ENCODE measurements at places on chromosomes 4 and X.

DNA sequence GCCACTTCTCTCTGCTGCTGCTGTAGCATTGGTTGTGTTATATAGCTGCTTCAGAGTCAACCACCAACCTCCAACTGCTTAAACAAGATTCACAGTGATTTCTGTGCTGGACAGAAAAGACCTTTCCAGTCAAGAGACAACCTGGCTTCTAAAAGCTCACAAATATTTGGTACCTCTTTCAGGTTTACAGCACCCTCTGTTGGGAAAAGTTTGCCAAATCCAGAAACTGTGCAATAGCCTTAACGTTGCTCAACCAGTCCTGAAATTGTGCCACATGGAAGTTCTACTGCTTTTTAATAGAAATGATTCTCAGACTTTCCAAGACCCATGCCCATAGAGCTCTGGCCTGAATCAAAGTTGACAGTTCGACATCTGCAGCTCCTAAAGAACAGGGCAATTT, 842.1 kb upstream of the HTR2C start:
- peak; percentile 44 for DNase-seq

DNA sequence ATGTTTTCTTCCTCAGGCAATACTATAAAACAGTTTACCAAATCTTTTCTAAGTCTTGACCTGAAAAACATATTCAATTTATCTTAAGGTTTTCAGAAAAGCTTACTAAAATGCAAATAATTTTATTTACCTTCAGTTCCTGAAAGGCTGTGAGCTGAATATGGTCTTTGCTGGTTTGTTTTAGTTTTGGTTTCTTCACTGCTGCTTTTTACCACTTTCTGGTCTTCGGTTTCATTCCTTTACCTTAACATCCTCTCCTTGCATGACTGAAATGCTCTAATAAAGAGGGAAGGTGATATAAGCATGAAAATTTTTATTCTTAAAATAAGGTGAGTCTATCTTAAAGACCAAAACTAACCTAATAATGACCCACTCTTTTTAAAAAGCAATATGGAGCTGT, 97.1 kb upstream of the NRK start:
- no peak for DNase-seq

- DNase-seq, result no peak
Measured at GRCh38 chr4:136803433-136803832, 728.9 kb downstream of the PCDH18 start.

DNA sequence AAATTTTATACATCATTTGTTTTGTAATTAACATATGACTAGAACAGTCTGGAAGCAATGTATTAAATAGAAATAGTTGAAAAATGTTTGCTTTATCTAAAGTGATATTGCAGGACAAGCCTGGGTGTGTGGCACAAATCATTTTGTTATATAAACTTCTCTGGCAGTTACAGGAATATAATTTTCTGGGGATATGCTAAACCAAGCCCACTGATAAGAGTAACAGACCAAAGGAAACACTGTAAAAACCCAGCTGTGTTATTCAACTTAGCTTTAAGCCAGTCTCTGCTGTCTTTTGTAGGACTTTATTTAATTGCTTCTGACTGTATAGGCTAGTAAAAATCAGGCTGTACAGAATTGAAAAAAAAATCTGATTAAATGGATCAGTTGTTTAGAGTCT, 156.2 kb downstream of the NR3C2 start:
- DNase-seq, result no peak

- no peak for DNase-seq
Measured at GRCh38 chrX:63737131-63737921, 47.7 kb downstream of the ARHGEF9 start.

DNA sequence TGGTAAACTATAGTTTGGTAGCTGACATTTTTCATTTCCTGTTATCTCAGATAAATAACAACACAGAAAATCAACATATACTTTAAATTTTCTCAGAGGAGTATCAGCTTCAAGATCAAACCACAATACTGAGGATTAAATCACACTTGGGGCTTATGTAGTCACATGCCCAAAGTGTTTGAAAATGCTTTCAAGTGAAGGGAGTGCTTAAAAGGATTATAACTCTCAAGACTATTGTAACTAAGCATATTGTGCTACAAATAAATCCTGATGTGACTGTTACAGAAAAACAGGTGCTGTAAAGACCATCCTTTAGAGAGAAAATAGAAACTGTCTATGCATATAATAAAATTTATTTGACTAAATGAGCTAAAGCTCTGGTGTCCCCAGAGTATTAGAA, 887.6 kb downstream of the ADGRL3 start:
- no peak for DNase-seq

GRCh38 chr4:108492816-108493595, 127.4 kb upstream of the RPL34 start:
- peak; percentile 8 for DNase-seq

DNA sequence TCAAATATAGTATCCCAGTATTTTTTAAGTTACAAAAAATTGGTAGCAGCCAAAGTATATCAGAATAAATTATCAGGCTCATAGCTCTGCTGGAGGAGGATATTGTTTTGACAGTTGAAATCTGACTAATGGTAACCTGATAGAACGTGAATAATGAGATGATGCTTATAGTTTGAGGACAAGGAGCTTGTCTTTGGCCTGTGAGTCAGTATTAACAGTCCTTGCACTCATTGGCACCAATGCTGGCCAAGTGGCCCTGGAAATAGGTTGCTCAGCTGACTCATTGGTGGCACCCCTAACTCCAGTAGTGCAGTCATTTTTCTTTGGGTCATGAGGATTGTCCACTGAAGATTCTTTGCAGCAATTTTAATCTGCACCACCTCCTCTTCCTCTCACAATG, 203.3 kb upstream of the JADE1 start:
- no peak for DNase-seq

- no peak for DNase-seq
Measured at GRCh38 chrX:39960219-39960618, 137.5 kb downstream of the BCOR start.

DNA sequence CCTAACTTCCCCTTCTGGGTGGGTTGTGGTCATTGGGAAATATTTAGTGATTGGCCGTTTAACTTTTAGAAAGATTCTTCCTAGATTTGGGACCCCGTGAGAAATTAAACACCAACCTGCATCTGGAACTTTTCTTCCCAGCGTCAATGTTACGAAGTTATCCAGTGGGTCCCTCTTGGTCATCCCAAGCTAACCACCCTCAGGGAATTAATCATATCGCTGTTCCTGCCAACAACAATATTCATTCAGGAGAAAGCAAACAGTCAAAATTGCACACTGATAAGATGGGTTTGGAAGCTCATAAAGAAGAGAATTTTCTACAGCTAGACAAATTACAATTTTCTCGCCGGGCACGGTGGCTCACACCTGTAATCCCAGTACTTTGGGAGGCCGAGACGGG, 121.2 kb upstream of the STX18 start:
- no peak for DNase-seq

DNA sequence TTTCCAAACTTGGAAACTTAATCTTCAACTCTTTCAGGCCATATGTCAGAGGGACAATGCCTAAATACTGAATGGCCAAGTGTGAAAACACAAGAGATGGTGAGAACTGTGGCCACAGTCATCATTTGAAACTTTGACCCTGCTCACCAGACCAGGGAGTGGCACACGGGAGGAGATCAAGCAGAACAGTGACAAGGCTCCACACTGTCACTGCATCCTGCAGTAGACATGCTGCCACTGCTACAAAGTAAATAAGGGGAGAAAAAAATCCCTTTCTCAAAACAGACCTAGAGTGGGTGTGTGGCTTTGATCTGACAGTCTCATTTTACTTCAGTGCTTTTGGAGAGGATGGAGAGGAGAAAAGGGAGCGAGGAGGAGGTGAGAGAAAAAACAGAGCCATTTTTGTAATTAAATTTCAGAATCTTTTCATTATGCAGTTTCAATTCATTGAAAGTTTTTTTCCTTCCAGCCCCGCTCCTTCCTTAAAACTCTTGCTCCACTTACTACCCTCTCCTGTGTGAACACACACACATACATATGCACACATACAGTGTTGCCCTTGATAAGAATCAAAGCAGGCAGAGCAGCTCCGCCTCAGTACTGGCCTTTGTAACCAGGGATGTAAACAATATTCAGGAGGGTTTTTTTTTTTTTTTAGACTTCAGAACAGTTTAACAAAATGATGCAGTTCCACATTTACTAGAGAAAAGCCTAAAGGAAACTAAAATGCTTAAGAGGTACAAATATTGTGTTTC, 34.4 kb downstream of the NEXMIF start:
- no peak for DNase-seq

DNA sequence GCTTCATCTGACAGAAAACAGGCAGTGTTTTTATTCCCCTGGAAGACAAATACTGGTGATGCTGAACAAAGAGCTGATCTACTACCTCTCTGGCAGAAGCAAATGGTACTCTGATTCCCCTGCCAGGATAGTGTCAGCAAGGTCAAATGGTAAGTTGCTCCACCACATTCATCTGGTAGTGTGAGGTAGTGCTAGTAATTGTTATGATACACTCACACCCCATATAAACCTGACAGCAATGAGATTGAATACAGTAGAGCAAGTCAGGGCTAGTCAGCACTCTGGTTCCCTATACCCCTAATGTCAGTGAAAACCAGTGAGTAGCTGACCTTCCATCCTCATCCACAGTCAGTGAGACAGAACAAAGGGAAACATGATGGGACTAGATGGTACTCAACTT, 3.4 kb upstream of the SPIN4 start:
- peak; percentile 76 for DNase-seq

DNA sequence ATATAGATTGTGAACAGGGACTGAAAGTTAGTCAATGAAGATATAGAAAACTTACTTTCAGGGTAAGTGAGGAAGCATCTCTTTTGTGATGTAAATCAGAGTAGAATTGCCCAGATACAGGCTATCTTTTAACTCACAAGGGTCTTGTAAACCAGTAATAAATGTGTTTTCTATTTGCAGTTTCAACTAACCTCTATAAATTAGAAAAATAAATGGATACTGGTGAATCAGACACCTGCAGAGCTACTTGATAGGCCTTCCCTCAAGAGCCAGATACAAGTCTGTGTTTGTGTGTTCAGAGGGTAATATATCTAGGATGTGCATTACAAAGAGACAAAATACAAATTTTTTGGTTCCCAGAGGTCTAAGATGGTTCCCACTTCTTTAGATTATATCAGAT, 82.9 kb downstream of the DCLK2 start:
- no peak for DNase-seq

- no peak for DNase-seq
Measured at GRCh38 chr4:175807547-175807946, 4.5 kb downstream of the GPM6A start.

DNA sequence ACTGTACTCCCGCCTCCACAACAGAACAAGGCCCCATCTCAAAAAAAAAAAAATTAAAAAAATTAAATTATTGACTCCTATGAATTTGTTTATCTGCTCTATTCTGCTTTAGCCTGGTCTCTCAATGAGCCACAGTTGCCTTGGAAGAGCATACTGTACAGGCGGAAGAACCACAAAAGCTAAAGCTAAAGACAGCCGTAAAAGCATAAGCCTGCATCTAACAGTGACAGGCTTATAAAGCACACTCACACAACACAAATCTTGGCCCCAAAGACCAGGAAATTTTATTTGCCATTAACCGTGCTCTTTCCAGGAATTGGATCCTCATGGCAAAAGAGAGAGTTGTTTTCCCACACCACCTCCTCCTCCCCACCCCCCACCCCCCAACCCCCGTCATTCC, 53.5 kb upstream of the KLF3 start:
- no peak for DNase-seq

DNA sequence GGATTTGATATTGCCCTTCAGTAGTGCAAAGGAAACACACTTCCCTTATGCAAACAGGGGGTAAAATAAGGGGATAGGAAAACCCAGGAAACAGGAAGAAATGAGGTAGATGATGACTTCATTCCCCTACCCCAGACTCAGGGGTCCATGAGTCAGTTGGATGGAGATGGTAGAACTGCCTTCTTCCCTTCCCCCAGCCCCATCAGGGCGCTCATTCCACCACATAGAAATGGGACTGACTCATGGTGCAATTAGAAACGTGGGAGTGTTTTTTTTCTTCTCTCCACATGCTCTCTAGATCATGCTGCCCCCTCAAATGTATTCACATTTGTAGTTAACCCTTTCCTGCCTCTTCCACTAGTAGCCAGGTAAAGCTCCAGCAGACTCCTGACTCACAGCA, 23.1 kb upstream of the ARMCX2 start:
- DNase-seq, result no peak

GRCh38 chrX:153926858-153927671, 1.0 kb upstream of the ARHGAP4 start:
- DNase-seq, result peak; percentile 99

DNA sequence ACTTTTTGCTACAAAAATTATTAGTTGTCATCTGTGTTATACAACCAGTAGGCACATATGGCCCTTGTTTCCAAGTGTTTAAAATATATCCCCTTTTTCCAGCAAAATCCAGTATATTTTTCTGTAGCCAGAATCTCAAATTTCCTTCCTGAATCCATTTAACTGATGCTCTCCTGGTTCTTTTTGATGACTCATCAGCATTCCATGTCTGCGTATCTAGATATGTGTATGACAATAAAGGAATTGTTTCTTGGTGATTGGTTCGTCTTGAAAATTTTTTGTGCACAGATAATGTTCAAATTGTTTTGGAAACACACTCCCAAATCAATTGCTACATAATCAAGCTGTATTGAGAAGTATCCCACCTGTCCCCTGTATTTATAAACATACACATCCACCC, 98.3 kb downstream of the ITM2A start:
- DNase-seq, result no peak
